ENCODE measurements at places on chromosomes 11 and 22. TPM values are rescaled to one million over a fixed set of nuclear protein-coding genes. Genes with fewer than 3 reads are reported as not detected.

The FJX1 gene
- 25.3 TPM for polyA plus RNA-seq

The PATE4 gene
- not detected for polyA plus RNA-seq

The OR51E2 gene
- polyA plus RNA-seq, result not detected

DNA sequence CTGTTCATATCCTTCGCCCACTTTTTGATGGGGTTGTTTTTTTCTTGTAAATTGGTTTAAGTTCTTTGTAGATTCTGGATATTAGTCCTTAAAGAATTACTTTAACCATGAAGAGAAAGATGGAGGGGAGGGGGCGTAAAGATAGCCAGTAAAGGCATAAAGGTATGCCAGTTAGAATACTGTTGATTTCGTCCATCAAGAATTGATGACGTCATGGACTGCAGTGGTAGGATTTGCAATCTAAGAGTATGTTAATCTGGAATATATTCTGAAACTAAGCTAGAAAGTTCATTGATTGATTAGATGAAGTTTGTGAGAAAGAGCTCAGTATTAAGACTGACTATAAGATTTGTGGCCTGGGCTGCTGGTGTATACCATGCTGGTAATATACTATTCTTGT lies 856.1 kb downstream of the NTM start:
- no peak for DNase-seq
- H3K4me3 ChIP-seq, result no peak overlapping the region
- H3K36me3 ChIP-seq, result no peaks in the 10 kb centered on the region
- H3K27ac ChIP-seq, result no peak overlapping the region
- H3K4me1 ChIP-seq, result peaks cover 4% of the 10 kb centered on the region
- H3K27me3 ChIP-seq, result no peaks in the 10 kb centered on the region

DNA sequence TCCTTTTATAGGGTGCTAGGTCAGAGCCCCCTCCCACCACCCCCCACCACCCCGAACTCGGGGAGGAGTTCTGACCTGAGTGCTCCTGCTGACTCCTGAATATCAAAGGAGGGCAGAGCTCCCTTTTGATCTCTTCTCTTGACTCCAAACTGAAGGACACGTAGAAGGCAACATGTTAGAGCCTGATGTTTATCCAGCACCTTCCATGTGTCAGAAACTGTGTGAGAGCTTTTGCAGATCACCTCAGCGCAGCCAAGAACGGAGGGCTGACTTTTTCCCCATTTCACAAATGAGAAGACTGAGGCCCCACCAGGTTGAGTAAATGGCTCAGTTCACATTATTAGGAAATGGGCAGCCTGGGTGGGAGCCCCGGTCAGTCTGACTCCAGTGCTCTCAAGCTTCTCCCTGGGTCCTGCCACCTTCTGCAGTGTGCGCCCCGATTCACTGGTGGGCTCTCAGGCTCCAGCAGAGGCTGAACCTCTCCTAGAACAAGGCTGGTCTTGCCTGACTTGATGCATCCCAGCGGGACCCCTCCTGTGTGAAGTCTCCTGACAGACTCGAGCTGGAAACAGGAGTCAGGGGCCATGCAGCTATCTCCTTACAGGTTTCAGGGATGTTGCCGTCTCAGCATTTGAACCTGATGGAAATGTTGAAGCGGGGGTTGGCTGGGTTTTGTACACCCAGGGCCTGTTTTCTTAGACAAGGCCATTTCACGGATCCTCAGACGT lies 98.5 kb downstream of the TSPAN18 start:
- no peak overlapping the region for H3K27ac ChIP-seq
- H3K36me3 ChIP-seq, result no peaks in the 10 kb centered on the region

GRCh38 chr11:35566181-35566580 lies 40.8 kb upstream of the PAMR1 start:
- no peaks in the 10 kb centered on the region for H3K27me3 ChIP-seq
- no peak overlapping the region for H3K4me3 ChIP-seq
- peaks cover 19% of the 10 kb centered on the region for H3K4me1 ChIP-seq
- H3K36me3 ChIP-seq, result no peaks in the 10 kb centered on the region
- no peak overlapping the region for H3K27ac ChIP-seq
- no peak for DNase-seq

DNA sequence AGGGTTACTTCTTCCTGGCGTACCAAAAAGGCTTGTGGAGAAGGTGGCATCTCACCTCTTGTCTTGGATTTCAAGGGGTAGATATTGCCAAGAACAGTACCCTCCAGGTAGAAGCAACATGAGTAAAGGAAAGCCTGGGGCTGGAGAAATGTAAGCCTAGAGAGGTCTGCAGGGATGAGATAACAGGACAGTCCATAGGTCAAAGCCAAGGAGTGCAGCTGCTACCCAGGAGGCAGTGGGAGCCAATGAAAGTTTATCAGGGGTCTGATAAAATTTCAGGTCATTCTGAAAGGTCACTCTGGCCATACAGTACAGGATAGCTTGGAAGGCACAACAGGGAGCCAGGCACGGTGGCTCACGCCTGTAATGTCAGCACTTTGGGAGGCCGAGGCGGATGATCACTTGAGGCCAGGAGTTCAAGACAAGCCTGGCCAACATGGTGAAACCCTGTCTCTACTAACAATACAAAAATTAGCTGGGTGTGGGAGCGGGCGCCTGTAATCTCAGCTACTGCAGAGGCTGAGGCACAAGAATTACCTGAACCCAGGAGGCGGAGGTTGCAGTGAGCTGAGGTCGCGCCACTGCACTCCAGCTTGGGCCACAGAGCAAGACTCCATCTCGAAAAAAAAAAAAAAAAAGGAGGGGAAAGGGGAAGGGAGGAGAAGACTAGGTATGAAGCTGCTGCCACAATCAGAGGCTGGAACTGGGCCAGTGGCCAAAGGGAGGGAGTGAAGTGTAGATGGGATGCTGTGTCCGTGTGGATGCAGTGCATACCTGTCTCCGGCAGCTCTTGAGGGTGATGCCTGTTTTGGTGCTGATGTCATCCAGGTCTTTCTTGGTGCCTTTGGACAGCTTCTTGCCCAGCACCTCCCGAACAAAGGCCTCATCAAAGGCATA lies 1.2 kb downstream of the FIBP start:
- H3K27ac ChIP-seq, result peak overlapping the region; percentile 64
- H3K27me3 ChIP-seq, result no peaks in the 10 kb centered on the region
- peak overlapping the region; percentile 91 for H3K4me3 ChIP-seq
- no peak for DNase-seq

DNA sequence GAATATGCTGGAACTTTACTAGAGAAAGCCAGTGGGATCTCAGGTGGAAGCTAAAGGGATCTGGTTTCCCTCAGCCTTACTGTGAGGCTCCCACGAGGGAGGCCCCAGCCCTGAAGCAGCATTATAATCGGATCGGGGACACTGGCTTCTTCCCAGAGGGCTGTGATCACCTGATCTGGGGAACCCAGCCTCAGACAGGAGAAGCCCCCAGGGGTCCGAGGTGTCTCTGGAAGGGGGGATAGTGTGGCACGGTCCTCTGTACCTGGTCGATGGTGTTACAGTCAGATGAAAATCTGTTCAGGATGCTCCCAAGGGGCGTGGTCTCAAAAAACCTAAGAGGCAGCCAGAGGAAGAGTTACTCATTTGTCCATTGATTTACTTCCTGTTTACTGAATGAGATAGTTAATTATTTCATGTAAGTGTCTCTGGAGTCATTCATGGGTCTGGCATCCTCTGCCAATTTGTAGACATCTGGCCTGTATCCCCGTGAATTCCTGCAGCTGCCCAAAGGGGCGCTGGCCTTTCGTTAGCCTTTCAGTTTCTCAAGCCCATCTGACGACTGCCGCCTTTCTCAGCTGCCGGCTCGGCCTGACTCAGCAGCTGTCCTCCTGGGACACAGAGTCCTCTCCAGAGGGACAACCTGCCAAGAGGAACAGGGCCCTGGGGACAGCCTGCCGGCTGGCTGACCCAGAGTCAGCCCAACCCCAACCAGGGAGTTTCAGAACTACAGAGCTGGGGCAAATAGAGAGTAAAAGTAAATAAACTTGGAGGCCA lies 17.0 kb upstream of the KCNJ11 start:
- H3K36me3 ChIP-seq, result no peaks in the 10 kb centered on the region
- H3K4me1 ChIP-seq, result no peaks in the 10 kb centered on the region
- H3K4me3 ChIP-seq, result no peak overlapping the region

DNA sequence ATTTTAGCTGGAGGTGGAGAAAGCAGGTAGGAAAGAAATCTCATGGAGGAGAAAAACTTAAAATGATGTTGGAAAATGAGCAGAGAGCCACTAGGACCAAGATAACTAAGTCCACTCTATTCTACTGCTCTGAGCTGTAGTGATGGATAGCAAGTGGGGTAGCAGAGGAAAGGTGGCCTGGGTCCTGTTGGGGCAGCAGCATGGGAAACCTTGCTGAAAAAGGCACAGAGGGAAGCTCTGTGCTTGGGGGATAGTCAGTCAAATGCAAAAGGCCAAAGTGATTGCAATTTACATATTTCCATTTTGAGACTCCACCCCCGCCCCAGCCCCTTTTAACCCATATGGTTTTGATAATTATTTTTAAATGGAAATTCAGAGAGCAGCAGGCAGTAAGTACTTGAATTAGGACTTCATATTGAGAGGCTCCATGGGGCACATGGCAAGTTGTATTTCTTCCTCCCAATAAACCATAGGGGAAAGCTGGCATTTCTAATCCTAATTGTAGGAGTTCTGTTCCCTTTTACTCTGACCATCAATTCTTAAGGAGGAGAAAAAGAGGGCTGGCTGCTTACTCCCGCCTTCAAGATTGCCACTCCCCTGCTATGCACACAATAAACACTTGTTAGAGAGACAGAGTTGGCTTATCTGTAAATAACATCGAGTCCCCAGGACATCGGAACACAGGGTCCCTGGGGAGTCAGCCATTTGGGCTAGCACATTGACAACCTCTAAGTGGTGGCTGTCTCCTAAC lies 1341.5 kb upstream of the TENM4 start:
- no peak overlapping the region for H3K27ac ChIP-seq
- no peaks in the 10 kb centered on the region for H3K36me3 ChIP-seq
- no peak overlapping the region for H3K4me3 ChIP-seq
- H3K4me1 ChIP-seq, result no peaks in the 10 kb centered on the region

DNA sequence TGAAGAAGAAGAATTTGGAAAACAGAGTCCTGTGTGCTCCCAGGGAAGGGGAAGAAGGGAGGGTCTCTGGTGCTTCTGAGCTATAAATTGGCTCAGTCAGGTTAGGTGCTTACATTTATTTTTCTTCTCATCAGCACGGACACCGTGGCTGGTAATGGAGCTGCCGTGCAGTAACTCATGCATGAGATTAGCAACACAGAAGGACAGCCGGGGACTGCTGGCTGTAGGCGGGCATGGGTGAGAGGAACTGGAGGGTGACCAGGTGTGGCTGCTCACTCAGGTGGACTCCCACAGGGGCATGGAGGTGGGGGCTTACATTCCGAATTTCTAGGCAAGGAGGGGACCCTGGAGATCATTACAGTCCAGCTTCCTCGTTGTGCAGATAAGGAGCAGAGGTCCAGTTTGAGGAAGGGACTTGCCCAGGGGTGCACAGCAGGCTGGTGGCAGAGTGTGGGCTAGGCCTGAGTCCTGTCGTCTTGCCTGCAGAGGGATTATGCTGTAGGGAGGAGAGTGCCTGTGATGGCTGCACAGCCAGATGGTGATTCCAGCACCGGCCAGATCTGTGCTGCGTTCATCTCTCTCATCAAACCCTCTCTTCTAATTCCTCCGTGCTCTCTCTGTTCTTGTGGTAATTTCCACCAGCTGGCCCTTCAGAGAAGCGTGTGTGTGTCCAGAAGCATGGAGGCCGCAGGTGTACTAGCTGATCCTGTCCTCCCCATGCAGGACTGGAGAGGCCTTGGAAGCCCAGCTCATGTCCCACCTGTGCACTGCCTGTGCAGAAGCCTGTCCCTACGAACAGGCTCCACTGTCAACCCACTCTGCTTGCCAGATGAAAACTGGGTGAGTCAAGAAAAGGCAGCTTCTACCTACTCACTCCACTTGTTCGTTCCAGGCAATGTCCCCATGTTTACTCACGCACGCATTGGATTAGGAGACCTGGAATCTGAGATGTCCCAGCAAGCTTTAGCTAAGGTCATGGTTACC lies 78.9 kb downstream of the NTM start:
- no peak for DNase-seq
- H3K4me1 ChIP-seq, result no peaks in the 10 kb centered on the region
- no peaks in the 10 kb centered on the region for H3K36me3 ChIP-seq
- H3K4me3 ChIP-seq, result no peak overlapping the region
- no peak overlapping the region for H3K27ac ChIP-seq

GRCh38 chr22:44191036-44191454 lies 10.3 kb downstream of the PARVG start:
- no peak for DNase-seq
- no peak overlapping the region for H3K4me3 ChIP-seq
- peaks cover 22% of the 10 kb centered on the region for H3K27me3 ChIP-seq
- H3K27ac ChIP-seq, result no peak overlapping the region

DNA sequence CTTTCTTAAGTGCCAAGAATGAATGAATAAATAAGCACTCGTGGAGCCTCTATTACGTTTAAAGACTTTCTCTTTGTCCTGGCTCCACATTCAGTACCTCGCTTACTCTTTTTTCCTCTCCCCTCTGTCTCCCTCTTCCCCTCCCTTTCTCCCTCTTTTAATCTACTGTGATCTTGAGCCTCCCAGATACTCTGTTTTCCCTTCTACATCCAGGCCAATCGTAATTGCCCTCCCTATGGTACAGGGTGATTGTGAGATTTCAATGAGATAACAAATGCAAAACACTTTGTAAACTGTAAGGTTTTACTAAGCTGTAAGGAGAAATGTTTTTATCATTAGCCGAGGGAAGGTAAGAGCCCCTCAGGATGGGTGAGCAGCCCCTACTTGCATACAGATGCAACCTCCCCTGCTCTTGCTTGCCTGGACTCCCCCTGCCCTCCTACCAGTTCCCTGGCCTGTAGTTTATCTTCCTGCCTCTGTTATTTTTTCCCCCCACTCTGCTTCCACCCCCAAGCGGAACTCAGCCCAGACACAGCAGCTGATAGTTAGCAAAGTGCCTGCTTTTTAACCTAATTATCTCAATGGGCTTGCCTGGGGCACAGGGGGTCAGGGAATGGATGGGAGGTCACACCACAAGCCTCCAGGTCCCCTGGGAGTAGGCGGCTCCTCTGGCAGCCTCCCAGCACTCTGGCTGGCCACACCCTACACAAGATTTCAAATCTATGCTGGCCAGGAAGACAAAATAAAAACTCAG lies 76.9 kb upstream of the CADM1 start:
- no peaks in the 10 kb centered on the region for H3K27me3 ChIP-seq
- no peak overlapping the region for H3K4me3 ChIP-seq
- DNase-seq, result no peak
- no peaks in the 10 kb centered on the region for H3K36me3 ChIP-seq
- H3K4me1 ChIP-seq, result peaks cover 6% of the 10 kb centered on the region
